Cerebellum (tissue), 4 donors: ENCODE measurements at places on chromosomes 6 and 20.

GRCh38 chr20:39758876-39759275, 796.7 kb downstream of the DHX35 start:
- no peak for DNase-seq

GRCh38 chr20:57508381-57508780, 16.6 kb downstream of the CTCFL start:
- DNase-seq = no peak

DNA sequence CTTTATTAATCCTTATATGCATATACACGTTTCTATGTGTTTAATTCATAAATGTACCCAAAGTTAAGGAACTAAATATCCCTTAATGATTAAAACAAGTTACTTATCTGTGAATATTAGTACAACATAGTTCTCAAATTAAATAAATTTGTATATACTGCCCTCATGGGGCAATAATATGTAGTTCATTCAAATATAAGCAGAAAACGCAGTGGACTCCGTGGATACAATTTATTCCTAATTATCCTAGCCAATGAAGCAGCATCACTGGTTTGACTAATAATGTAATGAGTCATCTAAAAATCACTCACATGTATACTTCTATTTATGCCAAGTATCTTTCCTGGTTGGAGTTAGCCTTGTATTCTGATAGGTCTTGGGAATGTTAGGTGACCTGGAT, 111.6 kb downstream of the TBC1D32 start:
- DNase-seq = no peak

DNA sequence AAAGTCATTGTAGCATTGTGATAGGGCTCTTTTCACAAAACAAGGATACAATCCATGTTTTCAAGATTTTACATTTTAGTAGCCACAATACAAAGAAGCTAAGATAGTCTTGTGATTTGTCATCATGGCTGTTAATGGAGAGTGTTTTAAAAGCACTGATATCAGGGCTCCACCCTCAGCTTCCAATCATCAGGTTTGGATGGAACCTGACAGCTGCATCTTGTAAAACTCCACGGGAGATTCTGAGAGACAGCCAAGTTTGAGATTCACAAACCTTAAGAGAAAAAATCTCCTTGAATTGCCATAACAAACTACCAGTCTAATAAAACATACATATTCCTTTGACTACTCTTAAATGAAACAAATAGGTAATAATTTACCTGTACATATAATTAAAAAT, 280.2 kb downstream of the ESR1 start:
- DNase-seq = no peak

- DNase-seq = no peak
Observed at GRCh38 chr6:166297606-166298005, 10.6 kb downstream of the PRR18 start.

GRCh38 chr20:1254254-1254653, 11.8 kb upstream of the SNPH start:
- DNase-seq = no peak

GRCh38 chr6:29564875-29565274, 5.3 kb upstream of the UBD start:
- DNase-seq = no peak

GRCh38 chr20:37680420-37680819, 13.4 kb upstream of the CTNNBL1 start:
- no peak for DNase-seq

DNA sequence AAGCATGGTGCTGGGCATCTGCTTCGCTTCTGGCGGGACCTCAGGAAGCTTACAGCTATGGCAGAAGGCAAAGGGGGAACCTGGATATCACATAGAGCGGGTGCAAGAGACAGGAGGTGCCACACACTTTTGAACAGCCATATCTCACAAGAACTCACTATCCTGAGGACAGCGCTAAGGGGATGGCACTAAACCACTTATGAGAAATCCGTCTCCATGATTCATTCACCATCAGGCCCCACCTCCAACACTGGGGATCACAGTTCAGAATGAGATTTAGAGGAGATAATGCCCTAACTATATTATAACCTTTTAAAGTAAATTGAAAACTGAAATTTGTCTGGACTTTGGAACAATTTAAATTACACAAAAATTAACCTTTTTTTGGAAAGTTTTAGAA, 37.8 kb upstream of the SUMO4 start:
- no peak for DNase-seq

GRCh38 chr6:36324715-36325114, 12.0 kb downstream of the BNIP5 start:
- no peak for DNase-seq

- no peak for DNase-seq
Observed at GRCh38 chr20:32332614-32333013, 25.5 kb upstream of the ASXL1 start.

DNA sequence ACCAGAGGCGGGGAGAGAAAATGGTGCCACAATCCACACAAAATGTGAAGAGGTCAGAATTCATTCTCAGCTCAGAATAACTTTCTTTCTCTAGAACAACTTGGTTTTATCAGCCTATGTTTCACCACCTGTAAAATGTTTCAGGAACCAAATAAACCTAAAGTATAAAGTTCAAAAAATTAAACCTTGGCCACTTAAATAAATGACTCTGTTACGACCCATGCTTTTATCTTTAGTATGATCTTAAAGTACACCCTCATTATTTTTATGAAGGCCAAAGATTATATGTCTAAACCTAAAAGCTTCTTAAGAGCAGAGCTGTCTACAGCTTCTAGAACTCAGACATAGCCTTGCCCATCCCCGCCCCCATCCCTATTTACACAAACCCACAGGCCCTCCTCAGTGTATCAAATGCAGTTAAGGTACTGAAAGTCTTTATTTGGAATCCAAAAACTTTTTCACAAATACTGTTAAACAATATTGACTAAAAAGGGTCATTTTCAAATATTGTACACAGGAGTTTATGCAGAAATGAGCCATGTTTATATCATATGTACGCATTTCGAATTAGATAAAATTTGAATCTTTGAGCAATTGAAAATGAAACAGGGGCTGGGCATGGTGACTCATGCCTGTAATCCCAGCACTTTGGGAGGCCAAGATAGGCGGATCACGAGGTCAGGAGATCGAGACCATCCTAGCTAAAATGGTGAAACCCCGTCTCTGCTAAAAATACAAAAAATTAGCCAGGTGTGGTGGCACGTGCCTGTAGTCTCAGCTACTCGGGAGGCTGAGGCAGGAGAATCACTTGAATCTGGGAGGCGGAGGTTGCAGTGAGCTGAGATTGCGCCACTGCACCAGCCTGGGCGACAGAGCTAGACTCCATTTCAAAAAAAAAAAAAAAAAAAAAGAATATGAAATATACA, 5.7 kb upstream of the NHSL1 start:
- DNase-seq = no peak

DNA sequence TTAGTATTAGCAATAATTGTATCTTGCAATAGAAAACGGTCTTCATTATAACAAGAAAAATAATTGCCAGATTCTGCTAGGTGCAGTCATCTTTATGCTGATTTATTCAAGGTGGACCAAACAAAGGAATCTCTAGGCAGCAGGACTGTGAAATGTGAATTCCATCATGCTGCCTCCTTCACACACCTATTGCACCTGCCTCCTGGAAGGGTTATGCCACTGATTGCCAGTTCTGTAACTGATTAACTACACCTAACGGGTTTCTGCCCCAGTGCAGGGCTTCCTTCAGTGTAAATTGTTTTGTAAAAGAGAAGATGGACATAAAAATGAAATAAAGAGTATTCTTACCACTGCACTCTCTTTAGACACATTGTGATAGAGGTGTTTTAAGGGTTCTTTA, 96.1 kb downstream of the FOXO3 start:
- DNase-seq = no peak

DNA sequence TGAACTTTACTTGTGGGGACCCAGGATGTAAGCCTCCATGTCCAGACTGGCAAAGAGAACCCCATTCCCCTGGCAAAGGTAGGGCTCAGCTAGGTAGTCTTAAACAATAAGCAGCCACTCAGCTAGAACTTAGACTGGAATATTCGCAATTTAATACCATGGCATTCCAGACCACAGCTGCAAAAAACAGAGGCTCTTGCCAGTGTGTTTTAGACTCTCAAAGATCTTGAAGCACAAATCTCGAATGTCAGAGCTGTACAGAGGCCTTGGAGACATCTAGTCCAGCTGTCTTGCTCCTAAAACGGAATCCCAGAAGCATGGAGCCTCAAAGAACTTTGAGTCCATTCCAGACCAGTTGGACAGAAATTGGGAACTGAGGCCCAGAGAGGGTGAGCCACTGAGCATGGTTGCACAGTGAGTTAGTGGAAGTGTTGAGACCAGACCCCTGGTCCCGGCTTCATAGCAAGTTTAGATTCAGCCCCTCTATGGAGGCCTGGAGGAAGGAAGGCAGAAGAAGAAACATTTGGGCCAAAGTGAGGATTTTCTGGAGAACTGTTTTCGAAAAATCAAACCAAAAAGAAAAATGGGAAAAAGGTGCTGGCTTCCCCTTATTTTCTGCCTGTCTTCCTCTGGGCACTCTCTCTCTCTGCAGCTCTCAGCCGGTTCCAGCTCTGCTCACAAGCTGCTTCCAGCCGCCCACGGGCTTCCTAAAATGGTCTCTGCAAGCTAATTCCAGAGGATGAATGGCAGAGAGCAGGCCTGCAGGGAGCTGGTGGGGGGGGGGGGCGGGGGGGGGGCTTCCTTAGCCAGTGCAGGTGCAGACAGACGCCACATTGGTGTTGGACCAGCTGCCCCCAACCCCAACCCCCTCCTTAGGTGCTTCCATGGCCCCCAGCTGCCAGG, 32.4 kb downstream of the AAR2 start:
- DNase-seq = no peak

- no peak for DNase-seq
Observed at GRCh38 chr6:35426074-35426473, 26.1 kb upstream of the FANCE start.

GRCh38 chr6:3357678-3358077, 98.9 kb downstream of the PSMG4 start:
- no peak for DNase-seq

GRCh38 chr6:114154812-114155211, 183.9 kb upstream of the HDAC2 start:
- no peak for DNase-seq

DNA sequence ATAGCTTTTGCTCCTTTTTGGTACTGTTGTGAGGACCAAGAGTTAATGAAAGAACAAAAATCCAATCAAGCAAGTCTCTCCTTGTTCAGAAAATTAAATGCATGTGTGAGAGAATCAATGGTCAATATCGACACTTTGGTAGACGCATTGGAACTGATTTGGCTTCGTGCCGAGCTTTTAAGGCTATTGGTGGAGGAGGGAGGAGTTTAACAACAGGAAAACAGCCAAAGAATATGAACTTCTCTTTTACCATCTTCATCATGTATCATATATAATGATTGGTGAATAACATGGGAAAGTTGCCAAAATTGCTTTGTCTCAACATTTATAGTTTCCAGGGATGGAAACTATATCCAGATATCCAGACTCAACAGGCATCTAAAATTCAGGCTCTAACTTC, 266.5 kb upstream of the CITED2 start:
- no peak for DNase-seq

- no peak for DNase-seq
Observed at GRCh38 chr6:132512342-132512637, 626 bp downstream of the STX7 start.

DNA sequence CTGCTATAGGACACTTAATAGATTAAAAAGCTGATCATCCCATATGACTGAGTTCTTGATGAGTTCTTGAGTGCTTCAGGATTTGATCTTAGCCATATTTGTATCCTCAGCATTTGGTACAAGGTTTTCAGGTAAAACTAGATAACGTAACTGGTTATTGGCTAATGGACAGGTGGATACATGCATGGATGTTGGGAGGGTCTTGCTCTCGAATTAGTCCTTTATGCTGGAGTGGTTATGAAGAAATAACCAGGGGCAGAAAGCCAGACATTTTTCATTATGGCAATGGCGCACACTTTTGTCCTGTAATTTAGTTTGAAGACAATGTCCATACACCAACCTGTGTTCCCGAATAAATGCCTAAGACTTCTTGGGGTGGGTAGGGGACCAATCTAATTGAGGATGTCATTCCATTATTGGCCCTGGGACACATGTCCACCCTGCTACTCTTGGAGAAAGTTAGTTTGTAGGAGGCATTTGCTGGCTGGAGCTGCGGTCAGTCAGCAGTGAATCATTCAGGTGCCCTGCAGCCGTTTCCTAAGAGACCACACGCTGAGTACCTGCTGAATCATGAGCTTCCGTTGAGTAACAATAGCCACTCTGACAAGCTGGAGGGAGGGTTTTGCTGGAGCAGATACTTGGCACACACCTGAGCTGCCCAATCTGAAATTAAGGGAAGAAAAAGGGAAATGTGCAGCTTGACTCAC, 194.4 kb downstream of the FOXA2 start:
- DNase-seq = no peak

GRCh38 chr6:128139519-128139918, 238.7 kb upstream of the THEMIS start:
- no peak for DNase-seq

- no peak for DNase-seq
Observed at GRCh38 chr6:3534599-3534998, 77.7 kb upstream of the SLC22A23 start.

- DNase-seq = no peak
Observed at GRCh38 chr6:147467428-147467827, 41.1 kb upstream of the SAMD5 start.

DNA sequence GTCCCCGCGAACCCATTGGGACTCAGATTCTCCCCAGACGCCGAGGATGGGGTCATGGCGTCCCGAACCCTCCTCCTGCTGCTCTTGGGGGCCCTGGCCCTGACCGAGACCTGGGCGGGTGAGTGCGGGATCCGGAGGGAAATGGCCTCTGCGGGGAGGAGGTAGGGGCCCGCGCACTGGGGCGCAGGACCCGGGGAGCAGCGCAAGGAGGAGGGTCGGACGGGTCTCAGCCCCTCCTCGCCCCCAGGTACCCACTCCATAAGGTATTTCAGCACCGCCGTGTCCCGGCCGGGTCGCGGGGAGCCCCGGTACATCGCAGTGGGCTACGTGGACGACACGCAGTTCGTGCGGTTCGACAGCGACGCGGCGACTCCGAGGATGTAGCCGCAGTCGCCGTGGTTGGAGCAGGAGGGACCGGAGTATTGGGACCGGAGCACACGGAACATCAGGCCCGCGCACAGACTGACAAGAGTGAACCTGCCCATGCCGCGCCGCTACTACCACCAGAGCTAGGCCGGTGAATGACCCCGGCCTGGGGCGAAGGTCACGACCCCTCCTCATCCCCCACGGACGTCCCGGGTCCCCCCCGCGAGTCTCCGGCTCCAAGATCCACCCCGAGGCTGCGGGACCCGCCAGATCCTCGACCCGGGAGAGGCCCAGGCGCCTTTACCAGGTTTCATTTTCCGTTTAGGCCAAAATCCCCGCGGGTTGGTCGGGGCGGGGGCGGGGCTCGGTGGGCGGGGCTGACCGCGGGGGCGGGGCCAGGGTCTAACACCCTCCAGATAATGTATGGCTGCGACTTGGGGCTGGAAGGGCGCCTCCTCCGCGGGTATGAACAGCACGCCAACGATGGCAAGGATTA, 15.7 kb upstream of the HLA-A start:
- DNase-seq = peak; percentile 38

DNA sequence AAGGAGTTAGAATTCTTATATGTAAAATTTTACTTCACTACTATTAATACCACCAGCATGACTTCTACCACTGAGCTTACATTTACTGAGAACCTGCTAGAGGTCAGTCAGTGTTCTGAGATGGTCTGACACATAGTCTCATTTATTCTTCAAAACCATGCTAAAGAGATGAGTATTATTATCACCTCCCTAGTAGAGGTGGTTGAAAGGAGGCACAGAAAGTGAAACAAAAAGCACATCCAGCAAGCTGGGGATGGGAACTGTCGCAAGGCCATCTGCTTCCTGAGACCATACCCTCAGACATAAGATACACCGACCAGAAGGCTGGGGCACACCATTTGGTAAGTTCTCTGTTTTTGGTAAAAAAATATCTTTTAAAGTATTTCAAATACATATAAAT, 137.7 kb downstream of the INSM1 start:
- DNase-seq = no peak

GRCh38 chr20:35006531-35006971, 50.9 kb downstream of the MYH7B start:
- DNase-seq = no peak
